Stimulated activated memory B cell treated with anti-CD40 and anti-IgM and Interleukin-4, amounts not matched to agents 10 μg/mL and 1 μg/mL and 100 μg/mL, for 72 hours (primary cell): ENCODE measurements at places on chromosomes 13 and 19.

- no peak for ATAC-seq
Measured at GRCh38 chr19:39826311-39826945, 7.5 kb downstream of the DYRK1B start.

- ATAC-seq, result no peak
Measured at GRCh38 chr13:42170029-42170428, 101.9 kb upstream of the AKAP11 start.

GRCh38 chr19:39398297-39398864, 7.2 kb downstream of the MED29 start:
- ATAC-seq, result peak; percentile 1

GRCh38 chr13:65378943-65379519, 1851.1 kb downstream of the PCDH9 start:
- ATAC-seq, result no peak

GRCh38 chr13:30882026-30882850, 23.8 kb upstream of the MEDAG start:
- no peak for ATAC-seq

GRCh38 chr19:53824134-53824611, at the start of gene NLRP12:
NLRP12 (minus strand) TSS chr19:53824314; CDS start chr19:53824174, 140 bp downstream.
- no peak for ATAC-seq

GRCh38 chr13:38693641-38694040, 6.8 kb downstream of the FREM2 start:
- no peak for ATAC-seq

GRCh38 chr13:59236309-59236919, 927.3 kb downstream of the DIAPH3 start:
- ATAC-seq, result no peak

GRCh38 chr19:50556282-50557008, 11.8 kb downstream of the LRRC4B start:
- peak; percentile 56 for ATAC-seq

- ATAC-seq, result no peak
Measured at GRCh38 chr19:36377541-36378178, 1.3 kb downstream of the ZFP14 start.

DNA sequence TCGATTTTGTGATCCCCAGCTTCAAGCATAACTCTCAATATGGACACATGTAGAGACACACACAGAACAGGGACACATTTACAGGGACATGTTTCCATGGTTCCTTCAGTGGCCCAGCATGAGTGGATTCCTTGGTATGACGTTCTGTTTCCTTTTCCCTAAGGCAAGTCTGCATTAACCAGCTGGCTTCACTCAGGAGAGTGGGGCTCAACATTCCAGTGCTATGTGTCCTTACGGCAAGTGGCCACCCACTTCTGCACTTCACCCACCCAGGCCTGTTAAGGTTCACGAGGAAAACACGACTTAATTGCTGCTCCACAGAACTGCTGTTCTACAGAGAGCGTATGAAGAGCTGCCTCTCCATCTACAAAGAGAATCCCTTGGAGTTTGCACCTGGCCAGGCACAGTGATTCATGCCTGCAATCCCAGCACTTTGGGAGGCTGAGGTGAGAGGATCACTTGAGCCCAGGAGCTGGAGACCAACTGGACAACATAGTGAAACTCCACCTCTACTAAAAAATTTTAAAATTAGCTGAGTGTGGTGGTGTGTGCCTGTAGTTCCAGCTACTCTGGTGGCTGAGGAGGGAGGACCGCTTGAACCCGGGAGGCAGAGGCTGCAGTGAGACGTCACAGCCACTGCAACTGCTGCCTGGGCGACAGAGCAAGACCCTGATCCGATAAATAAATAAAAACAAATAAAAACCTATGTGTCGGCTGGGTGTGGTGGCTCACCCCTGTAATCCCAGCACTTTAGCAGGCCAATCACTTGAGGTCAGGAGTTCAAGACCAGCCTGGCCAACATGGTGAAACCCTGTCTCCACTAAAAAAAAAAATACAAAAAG, 32.5 kb downstream of the BRD4 start:
- ATAC-seq, result no peak

DNA sequence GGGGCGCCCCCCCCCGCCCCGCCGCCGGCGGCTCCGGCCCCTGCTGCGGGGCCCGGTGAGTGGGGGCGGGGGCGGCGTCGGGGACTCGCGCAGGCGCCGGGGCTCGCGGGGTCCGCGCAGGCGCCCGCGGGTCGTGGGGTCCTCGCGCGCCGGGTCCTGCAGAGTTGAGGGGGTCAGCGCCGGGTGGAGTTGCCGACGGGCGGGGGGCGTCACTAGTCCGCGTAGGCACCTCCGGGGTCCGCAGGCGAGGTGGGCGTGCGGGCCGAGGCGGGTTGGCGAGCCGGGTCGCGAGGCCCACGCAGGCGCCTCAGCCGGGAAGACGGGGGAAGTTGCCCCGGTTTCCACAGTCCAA, 365 bp downstream of the PPP6R1 start:
- peak; percentile 32 for ATAC-seq

- no peak for ATAC-seq
Measured at GRCh38 chr13:49679246-49679645, 12.0 kb downstream of the EBPL start.

DNA sequence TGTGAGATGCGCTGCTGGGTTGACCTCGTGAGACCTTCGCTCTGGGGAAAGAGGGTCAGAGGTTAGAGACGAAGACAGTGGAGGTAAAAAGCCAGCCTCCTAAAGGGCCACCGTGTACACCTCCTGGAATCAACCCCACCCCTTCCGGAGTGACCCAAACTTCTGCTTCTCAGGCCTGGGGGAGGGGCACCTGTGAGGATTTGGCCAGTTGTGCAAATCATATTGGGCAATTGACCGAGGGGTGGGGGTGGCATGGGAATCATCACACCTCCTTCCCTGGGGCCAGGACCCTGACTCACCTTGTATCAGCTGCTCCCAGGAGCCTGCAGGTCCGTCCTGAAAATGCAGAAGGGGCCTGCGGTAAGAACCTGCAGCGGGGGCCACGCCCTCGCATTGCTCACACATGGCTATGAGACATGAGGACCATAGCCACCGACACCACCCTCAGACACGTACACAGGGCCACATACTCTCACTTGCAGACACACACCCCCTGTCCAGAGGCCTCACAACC, 2.8 kb downstream of the TNFSF14 start:
- no peak for ATAC-seq

- ATAC-seq, result no peak
Measured at GRCh38 chr13:62110079-62110478, 694.4 kb upstream of the PCDH20 start.

GRCh38 chr13:95624020-95624419, 20.5 kb downstream of the DZIP1 start:
- peak; percentile 37 for ATAC-seq

GRCh38 chr13:72121466-72121865, 254.5 kb upstream of the DACH1 start:
- no peak for ATAC-seq

DNA sequence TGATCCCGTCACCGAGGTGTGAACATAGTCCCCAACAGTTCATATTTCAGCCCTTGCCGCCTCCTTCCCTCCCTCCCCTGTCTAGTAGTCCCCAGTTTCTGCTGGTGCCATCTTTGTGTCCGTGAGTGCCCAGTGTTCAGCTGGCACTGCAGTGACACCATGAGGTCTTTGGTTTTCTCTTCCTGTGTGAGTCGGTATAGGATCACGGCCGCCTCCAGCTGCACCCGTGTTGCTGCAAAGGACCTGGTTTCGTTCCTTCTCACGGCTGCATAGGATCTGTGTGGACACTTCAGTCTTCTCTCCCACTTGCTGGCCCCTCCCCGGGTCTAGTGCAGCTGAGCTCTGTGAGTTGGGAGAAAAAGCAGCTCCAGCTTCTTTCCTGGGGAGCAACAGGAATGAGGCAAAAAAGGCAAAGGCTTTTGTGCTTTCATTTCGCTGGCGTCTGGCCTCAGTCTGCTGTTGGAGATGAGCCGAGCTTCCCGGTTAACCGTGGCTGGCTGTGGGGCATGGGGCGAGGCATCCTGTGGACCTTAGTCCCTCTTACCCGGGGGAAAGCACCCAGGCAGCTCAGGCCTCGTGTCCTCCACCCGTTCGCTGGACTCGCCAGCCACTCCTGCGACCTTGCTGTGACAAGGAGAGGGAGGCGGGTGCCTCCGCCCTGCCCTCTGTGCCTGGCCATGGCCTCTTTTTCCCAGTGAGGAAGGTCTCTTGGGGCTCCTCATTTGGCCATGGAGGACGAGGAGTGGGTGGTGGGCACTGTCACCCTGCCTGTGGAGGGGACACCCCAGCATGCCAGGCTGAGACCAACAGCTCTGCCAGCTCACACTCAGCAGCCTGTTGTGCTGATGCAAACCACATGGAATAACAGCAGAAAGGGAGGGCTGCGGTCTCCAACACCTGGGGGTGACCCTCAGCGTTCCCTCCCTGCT, 196.5 kb downstream of the TEX29 start:
- ATAC-seq, result no peak

DNA sequence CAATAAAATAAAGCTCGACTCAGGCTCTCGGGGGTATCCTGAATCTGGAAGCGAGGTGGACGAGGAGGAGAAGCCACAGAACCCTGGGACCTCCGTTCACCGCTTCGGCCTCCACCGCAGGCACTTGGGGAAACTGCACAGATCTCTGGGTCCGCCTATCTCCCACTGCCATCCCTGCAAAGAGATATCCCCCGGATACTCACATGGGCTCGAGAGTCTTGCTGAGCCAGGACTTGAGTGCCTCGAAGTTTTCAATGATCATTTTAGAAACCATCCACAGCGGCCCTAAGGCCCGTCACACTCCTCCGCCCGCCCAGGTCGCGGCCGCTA, 589 bp downstream of the RBM26 start:
- no peak for ATAC-seq

GRCh38 chr13:91132786-91133185, 214.7 kb upstream of the MIR17HG start:
- ATAC-seq, result no peak

DNA sequence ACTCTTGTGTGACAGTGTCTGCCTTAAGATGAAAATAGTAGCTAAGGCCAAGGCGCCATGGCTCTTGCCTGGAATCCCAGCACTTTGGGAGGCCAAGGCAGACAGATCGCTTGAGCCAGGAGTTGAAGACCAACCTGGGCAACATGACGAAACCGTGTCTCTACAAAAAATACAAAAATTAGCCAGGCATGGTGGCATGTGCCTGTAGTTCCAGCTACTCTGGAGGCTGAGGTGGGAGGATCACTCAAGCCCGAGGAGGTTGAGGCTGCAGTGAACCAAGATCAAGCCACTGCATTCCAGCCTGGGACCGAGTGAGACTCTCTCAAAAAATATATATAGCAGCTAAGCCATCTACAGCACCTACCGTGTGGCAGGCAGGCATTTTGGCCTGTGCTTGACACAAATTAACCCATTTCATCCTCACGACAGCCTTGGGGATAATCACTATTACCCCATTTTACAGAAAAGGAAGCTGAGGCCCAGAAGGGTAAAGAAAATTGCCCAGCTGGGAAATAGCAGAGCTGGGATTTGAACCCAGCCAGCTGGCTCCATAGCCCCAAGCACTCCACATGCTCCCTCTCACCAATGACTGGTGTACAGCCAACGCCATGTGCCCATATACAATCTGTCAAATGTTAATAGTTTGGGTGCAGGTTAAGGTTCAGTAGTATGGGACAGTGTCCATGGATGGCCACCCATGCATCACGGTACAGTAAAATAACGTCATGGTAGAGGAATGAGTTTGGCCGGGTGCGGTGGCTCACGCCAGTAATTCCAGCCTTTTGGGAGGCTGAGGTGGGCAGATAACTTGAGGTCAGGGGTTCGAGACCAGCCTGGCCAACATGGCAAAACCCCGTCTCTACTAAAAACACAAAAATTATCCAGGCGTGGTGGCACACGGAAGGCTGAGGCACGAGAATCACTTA, 3.1 kb downstream of the SLC1A5 start:
- no peak for ATAC-seq

GRCh38 chr13:91904597-91904996, 506.2 kb downstream of the GPC5 start:
- no peak for ATAC-seq

DNA sequence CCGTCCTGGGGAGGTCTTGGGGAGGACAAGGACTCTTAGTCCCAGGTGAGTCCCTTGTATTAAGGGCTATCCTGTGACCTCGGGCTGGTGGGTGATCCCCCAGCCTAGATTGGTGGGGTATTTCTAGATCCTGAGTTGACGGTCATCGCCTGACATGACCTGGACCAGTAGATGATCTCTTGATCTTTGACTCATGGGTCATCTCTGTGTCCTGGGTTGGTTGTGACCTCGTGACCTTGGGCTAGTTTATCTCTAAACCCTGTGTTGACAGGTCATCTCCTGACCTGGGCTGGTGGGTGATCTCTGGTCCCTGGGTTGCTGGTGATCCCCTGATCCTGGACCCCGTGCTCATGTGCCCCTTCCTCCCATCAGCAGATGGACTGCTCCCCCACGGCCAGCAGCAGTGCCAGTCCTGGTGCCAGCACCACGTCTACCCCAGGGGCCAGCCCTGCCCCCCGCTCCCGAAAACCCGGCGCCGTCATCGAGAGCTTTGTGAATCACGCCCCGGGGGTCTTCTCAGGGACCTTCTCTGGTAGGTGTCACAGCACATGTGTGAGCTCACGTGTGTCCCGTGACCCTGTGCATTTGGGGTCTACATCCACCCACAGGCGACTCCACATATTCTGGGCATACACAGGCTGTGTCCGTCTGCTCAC, 6.3 kb downstream of the MIDN start:
- ATAC-seq, result no peak

- ATAC-seq, result no peak
Measured at GRCh38 chr19:37309834-37310575, 60.9 kb upstream of the ZNF527 start.

DNA sequence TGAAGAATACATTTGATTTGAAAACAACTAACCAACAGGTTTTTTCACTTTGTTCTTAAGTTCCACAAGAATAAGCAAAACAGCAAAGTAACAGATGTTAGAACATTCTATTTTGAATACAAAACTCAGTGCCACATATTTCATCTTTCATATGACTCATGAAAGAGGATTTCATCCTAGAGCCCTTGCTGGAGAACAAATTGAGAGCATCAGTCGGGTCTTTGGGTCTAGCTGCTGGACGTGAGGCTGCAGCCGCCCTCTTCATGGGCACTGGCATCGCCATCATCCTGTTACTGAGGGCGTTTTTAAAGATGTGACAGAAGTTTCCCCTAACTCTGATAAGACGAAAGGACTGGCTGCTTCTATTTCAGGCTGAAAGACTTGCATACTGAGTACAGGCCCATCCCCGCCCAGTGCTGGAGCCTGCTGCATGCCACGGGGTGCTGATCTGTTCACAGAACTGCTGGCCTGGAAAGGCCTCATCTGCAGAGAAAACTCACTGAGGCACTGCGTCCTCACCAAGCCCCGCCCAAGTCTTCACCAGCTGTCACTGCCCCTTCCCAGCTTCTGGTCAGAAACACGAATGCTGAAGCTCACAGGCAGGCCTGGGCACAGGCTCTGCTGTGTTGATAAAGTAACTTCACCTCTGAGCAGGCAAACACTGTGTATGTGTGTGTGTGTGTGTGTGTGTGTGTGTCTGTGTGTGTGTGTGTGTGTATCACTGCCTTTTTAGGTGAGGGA, 101.4 kb downstream of the TUBGCP3 start:
- ATAC-seq, result no peak

DNA sequence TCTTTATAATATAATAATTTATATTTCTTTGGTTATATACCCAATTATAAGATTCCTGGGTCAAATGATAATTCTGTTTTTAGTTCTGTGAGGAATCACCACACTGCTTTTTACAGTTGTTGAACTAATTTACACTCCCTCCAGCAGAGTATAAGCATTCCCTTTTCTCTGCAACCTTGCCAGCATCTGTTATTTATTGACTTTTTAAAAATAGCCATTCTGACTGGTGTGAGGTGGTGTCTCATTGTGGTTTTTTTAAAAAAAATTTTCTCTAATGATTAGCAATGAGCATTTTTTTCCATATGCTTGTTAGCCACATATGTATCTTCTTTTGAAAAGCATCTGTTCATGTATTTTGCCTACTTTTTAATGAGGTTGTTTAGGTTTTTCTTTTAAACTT, 122.2 kb downstream of the ZNF486 start:
- ATAC-seq, result no peak

GRCh38 chr19:48720251-48720612, 707 bp upstream of the MAMSTR start:
- peak; percentile 5 for ATAC-seq
